Cardiac muscle cell (in vitro differentiated cells and primary cell): ENCODE measurements at places on chromosomes 2 and 18. TPM values are rescaled to one million over a fixed set of nuclear protein-coding genes. Genes with fewer than 3 reads are reported as not detected.

Gene TSPYL6
- total RNA-seq: not detected in 2 replicates

Gene C2orf78
- 0.18 TPM in 1 of 2 replicates, not detected in the other for total RNA-seq

- DNase-seq: no peak
These were observed 243.6 kb upstream of the EPAS1 start for GRCh38 chr2:46053564-46053963.

Gene ATAD2B
- 11.3 and 17.2 TPM in 2 replicates for total RNA-seq

DNA sequence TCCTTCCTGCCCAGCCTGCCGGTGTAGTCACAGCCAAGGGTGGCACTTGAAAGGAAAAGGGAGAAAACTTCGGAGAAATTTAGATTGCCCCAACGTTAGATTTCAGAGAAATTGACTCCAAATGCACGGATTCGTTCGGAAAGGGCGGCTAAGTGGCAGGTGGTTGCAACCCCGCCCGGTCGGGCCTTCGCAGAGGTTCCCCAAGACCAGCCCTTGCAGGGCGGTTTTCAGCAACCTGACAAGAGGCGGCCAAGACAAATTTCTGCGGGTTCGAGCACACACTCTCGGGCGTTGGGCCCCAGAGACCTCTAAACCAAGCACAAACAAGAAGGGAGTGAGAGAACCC, 4.8 kb downstream of the ONECUT2 start:
- no peak for DNase-seq

- DNase-seq: no peak
These were observed 21.5 kb upstream of the SNTG2 start for GRCh38 chr2:929011-929735.

Gene PEX13
- total RNA-seq: 29.7 and 35.5 TPM in 2 replicates

- no peak for DNase-seq
These were observed 91.7 kb upstream of the MBOAT2 start for GRCh38 chr2:9095226-9095625.

DNA sequence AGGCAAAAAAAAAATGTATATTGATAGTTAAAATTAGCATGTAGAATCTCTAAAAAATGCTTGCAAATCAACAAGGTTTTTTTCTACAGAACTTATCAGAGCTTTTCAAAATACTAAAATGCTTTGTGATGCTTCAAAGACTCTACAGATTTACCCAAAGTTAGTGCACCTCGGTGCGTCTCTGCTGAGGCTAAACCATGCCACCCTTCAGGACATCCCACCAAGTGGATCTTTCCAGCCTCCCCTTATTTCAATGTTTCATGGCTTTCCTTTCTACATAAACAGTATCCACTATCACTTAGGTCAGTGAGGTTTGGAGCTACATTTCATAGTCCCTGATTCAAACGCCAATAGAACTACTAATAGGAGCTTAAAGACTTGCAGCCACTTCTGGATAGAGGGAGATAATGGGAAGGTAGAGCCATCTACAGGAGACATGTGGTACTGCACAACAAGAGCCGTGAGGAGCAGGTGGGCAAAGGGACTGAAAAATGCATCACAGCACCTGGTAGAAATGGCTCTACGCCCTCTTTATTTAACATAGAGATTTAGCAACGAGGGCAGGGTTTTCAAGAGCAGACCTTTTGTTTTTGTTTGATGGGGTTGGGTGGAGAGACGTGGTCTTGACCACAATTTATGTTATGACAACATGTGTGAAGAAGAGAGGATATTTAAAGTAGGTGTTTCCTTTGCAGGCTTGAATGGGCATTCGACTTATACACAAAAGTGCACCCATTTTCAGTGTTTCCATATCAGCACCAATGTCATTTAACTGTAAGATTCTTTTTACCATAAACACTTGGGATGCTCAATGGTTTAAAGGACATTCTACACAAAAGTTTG, 56.1 kb upstream of the SLC35G4 start:
- peak; percentile 65 for DNase-seq

Gene CNDP1
- 1.6 TPM in 1 of 2 replicates, not detected in the other for total RNA-seq

Gene RNU2-63P
- total RNA-seq: not detected in 2 replicates

Gene KDM3A
- total RNA-seq: 45.0 and 55.6 TPM in 2 replicates

DNA sequence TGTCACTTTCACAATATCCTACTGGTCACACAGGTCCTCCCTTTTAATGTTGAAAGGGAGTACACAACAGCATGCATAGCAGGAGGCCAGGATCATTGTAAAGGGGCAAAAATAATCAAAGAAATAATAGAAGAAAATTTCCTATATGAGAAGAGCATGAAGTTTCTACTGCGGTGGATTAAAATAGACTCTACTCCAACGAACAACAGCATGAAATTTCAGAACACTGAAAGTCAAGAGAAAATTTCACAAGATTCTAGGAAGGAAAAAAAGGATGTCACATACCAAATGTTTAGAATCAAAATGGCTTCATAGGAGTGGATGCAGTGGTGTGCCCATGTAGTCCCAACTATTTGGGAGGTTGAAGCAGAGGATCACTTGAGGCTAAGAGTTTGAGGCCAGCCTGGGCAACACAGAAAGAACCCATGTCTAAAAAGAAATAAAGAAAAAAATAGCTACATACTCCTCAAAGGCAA, 72.0 kb upstream of the EPAS1 start:
- DNase-seq: no peak

- DNase-seq: no peak
These were observed 89.9 kb upstream of the RANBP2 start for GRCh38 chr2:108629417-108629816.

- no peak for DNase-seq
These were observed 39.9 kb downstream of the DNAH6 start for GRCh38 chr2:84556190-84556589.

DNA sequence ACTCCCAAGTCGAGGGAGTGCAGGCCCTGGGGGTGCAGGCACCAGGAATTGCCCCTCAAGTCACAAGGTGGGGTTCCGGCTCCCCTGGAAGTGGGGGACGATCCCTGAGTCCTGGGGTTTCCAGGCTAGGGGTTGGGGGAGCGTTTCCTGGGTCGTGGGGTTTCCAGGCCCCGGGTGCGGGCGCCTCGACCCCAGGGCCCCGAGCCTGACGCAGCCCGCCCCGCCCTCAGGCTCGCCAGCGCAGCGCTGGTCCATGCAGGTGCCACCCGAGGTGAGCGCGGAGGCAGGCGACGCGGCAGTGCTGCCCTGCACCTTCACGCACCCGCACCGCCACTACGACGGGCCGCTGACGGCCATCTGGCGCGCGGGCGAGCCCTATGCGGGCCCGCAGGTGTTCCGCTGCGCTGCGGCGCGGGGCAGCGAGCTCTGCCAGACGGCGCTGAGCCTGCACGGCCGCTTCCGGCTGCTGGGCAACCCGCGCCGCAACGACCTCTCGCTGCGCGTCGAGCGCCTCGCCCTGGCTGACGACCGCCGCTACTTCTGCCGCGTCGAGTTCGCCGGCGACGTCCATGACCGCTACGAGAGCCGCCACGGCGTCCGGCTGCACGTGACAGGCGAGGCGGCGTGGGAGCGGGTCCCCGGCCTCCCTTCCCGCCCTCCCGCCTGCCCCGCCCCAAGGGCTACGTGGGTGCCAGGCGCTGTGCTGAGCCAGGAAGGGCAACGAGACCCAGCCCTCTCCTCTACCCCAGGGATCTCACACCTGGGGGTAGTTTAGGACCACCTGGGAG, 12.0 kb downstream of the SIGLEC15 start:
- peak; percentile 64 for DNase-seq

DNA sequence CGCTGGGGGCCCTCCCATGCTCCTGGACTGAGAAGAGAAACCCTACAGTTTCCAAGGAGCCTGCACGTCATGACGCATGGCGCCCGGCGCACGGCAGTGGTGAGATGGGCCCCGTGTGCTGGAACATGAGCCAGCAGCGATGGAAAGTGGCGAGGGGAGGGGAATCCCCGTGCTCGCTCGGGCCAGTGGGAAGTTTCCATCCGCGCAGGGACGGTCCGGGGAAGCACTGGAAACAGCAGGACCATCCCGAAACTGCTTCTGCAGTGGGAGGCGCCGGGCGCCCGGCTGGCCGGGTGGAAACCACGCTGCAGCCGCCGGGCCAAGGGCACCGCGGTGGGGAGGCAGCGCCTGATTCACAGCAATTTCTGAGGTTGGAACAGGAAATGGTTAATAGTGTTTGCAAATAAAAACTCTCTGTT, 4.9 kb upstream of the PDCD1 start:
- DNase-seq: peak; percentile 70

DNA sequence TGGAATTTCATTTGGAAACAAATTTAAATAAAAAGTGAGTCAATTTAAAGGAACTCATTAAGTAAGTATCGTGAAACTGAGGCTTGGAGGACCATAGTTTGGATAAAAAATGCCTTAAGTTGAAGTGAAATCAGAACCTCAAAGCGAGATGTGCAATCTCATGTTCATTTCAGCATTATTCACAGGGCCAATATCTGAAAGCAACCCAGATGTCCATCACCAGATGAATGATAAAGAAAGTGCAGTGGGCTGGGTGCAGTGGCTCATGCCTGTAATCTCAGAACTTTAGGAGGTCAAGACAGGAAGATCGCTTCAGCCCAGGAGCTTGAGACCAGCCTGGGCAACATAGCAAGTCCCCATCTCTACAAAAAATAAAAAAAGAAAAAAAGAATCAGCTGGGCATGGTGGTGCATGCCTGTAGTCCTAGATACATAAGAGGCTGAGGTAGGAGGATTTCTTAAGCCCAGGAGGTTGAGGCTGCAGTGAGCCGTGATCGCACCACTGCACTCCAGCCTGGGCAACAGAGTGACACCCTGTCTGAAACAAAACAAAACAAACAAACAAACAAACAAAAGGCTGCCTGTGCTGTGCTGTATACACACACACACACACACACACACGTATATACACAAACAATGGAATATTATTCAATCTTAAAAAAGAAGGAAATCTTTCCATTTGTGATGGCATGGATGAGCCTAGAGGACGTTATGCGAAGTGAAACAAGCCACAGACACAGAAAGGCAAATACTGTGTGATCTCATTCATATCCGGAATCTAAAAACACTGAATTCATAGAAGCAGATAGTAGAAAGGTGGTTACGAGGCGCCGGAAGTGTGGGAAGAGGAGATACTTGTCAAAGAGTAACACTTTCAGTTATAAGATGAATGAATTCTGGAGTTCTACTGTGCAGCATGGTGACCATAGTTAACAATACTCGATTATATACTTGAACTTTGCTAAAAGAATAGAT, 14.5 kb downstream of the SH3RF3 start:
- DNase-seq: no peak

DNA sequence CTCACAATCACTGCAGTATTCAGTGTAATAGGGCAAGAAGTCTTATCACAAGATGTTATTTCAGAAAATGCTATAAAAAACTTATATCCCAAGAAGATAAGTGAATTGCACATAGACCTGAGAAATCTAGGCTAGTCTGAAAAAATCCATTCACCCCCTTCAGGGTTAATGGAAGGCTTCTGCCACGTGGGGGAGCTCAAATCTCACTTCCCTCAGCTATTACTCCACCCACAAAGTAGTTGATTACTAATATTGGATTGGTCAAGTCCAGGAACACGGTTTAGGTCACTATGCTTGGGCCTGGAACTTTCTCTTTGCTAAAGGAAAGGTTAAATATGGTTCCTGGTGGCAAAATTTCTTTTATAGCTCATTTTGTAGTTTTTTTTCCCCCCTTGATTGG, 51.2 kb upstream of the ADAM23 start:
- DNase-seq: peak; percentile 39

DNA sequence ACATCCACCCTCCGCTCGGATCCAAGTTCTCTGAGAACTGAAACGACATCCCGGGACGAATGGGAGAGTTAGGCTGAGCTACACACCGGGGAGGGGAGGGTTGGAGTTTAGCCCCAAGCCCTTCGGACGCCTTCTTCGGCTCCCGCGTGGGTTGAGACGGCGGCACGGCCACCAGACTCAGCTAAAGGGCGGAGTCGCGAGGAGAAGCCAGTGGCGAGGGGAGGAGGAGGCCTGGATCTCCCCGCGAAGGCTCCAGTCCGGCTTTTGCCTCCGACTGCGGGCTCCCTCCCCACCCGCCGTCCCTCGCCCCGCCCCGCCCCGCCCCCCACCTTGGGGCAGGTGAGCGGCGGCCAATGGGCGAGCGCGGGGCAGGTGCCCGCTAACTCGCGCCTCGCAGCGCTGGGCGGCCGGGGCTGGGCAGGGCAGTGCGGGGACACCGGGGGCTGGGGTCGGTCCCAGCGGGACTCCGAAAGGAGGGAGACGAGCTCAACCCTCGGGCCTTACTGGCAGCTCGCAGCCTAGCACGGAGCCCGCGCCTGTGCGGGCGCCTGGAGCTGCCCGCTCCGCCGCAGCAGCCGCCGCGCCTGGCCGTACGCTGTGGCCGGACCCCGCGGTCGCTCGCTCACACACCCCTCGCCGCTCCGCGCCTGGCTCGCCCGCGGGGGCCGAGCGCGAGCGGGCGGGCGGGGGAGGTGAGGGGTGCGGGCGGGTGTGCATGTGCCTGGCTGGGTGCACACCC, at the start of gene EMX1:
Gene EMX1, plus strand, starts transcription at position 382 of the 739 bp plus-strand sequence. Its CDS starts 334 bp downstream, at position 716.
- DNase-seq: no peak

Gene SLC19A3
- total RNA-seq: 0.04 and 0.12 TPM in 2 replicates

DNA sequence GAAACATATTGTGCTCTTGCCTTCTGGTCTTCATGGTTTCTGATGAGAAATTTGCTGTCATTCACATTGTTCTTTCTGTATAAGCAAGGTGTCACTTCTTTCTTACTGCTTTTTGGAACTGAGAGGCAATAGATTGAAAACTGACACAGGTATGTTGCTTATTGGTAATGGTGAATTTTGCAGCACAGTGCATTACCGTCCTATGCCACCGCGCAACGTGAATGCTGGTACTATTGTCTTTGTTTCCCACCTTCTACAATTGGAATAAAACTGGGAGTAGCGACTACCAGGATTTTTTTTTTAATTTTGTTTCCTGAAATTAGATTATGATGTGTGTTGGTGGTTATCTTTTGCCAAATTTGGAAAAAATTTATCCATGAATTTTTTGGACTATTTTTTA, 11.4 kb downstream of the XIRP2 start:
- DNase-seq: no peak

DNA sequence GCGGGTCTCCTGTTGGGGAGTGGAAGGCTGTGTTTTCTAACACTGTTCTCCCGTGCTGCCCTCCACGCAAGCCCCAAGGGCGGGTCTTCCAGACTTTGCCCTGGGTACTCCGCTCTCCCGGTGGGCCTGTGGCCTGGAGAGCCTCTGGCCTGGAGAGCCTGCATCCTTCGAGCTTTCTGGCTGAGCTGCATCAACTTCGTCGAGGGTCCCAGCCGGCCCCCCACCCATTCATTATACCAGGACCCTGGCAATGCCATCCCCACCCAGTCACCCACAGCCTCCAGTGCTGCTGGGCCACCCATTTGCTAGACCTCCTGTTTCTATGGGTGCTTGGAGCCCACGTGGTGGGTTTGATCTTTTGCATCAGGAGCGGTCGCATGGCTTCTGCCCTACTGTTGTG, 102.2 kb downstream of the PTGR3 start:
- DNase-seq: no peak

GRCh38 chr2:193690572-193690971, 1495.8 kb upstream of the TMEFF2 start:
- no peak for DNase-seq

Gene MYO7B
- total RNA-seq: 0.06 TPM in 1 of 2 replicates, not detected in the other

GRCh38 chr18:10111191-10111590, 197.4 kb downstream of the VAPA start:
- no peak for DNase-seq

GRCh38 chr18:42948831-42949230, 166.7 kb downstream of the RIT2 start:
- DNase-seq: no peak

Gene IL36RN
- not detected in 2 replicates for total RNA-seq

Gene DOK6
- 8.1 and 13.9 TPM in 2 replicates for total RNA-seq

- no peak for DNase-seq
These were observed 137.7 kb downstream of the THADA start for GRCh38 chr2:43458014-43458628.

GRCh38 chr18:60656553-60656952, 284.0 kb upstream of the MC4R start:
- no peak for DNase-seq

GRCh38 chr2:152189622-152190495, 14.3 kb upstream of the STAM2 start:
- peak; percentile 59 for DNase-seq

GRCh38 chr18:64180171-64180570, 31.3 kb upstream of the LINC00305 start:
- DNase-seq: no peak

Gene RAD51AP2
- 0.04 and 0.12 TPM in 2 replicates for total RNA-seq
